Left kidney (tissue), 8 donors: ENCODE measurements at places on chromosomes 2 and 18. TPM values are rescaled to one million over a fixed set of nuclear protein-coding genes. Genes with fewer than 3 reads are reported as not detected.

Gene TXNDC2
- not detected for polyA plus RNA-seq

Gene CCDC68
- polyA plus RNA-seq = 11.9 TPM

Gene TFCP2L1
- 68.0 TPM for polyA plus RNA-seq

Gene TMEM198
- 2.5 TPM for polyA plus RNA-seq

Gene G6PC2
- 0.08 TPM for polyA plus RNA-seq
